Hematopoietic multipotent progenitor cell treated with erythropoietin and hydrocortisone succinate and interleukin-3 and kit ligand, for 6 days (in vitro differentiated cells): ENCODE measurements at places on chromosomes 6 and 20.
A peak's percentile ranks its signal among the peaks of the same experiment; 100 is the strongest.

DNA sequence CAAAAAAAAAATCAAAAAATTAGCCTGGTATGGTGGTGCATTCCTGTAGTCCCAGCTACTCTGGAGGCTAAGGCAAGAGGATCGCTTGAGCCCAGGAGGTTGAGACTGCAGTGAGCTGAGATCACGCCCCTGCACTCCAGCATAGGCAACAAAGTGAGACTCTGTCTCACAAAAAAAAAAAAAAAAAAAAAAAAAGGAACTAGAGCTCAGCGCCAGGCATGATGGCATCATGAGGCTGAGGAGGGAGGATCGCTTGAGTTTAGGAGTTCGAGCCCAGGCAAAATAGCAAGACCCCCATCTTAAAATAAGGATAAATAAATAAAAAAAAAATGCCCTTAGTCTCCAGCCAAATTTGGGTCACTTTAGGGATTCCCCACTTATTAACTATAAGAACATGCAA lies 40.4 kb upstream of the PIM1 start:
- no peak for DNase-seq

DNA sequence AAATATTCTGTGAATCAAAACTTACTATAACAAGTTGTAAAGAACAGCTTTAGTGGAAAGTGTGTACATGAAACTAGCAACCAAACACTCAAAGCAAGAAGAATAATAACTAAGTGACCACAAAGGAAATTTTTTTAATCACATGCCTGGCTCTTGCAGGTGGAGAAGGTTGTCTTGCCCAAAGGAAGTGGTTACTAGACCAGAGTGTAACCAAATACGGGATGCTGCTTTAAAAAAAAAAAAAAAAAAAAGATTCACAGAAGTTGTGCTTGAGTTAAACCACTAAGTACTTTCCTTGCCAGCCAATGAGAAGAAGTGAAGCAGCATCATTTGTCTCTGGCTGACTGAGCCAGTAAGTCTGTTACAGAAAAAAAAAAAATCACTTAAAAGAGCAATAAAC lies 19.1 kb upstream of the HLA-DQB1 start:
- peak; percentile 38 for DNase-seq

- DNase-seq: no peak
Observed at GRCh38 chr6:115441651-115442050, 619.0 kb downstream of the FRK start.

- DNase-seq: no peak
Observed at GRCh38 chr6:146850238-146850896, 251.6 kb downstream of the ADGB start.

DNA sequence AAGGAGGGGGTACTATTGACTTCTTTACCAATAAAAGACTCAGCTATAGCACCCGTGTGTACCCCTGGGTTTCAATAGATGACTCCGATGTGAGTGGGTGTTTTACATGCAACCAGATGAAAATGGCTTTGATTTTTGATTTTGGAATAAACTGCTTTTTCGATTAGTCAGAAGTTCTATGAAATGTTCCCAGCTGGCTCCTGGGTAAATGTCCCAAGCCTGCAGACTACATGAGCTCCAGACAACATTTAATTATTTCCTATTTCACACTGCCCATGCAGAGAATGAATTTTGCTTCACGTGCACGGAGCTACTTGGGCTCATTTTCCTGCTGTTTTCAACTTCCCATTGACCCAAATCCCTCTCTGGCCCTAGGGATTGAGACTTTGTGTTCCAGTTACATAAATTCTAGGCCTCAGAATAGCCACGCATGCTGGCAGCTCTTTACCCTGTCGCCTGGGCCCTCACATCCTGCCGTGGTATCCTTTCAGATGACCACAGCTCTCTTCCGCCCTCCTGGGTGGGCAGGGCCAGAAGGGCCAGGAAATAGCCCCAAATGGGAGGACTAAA lies 59.7 kb downstream of the GPR6 start:
- no peak for DNase-seq

- DNase-seq: peak; percentile 60
Observed at GRCh38 chr20:10508468-10509251, 73.6 kb downstream of the SLX4IP start.

DNA sequence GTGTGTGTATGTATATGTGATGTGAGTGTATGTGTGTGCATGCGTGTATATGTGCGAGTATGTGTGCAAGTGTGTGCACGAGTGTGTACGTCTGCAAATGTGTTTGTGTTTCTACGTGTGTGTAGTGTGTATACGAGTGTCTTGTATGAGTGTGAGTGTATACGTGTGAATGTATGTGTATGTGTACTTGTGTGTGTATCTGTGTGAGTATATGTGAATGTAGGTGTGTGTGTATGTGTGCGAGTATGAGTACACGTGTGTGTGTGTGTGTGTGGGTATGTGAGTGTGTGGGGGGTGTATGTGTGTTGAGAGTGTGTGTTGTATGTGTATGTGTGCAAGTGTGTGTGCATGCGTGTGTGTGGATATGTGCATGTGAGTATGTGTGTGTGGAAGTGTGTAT lies 602.0 kb upstream of the CDH4 start:
- no peak for DNase-seq

DNA sequence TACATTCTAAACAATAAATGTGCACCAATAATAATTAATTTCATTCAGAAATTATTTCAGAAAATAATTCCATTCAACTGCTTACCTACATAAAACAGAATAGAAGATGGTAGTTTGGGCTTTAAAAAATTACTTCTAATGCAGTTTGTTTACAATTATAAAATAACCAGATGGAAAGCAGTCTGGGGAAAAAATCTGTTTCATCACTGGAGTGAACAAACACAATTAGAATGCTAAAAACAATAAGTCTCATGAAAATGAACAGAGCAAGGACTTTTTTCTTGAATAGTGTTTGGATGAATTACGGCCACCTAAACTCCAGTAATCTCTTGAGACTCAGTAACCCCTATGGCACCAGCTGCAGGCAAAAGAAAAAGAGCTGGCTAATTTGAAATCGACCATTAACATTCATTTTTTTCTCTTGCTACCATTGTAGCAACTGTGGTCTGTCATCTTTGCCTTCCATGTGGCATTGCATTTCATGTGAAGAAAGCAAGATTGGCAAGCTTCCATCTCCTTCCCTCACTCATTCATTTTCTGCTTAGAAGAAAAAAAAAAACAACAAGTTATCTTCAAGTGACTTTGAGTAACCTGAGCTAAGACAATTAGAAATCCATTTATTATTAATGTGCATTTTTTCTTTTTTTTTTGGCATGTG lies 88.4 kb upstream of the CEP85L start:
- DNase-seq: peak; percentile 61

DNA sequence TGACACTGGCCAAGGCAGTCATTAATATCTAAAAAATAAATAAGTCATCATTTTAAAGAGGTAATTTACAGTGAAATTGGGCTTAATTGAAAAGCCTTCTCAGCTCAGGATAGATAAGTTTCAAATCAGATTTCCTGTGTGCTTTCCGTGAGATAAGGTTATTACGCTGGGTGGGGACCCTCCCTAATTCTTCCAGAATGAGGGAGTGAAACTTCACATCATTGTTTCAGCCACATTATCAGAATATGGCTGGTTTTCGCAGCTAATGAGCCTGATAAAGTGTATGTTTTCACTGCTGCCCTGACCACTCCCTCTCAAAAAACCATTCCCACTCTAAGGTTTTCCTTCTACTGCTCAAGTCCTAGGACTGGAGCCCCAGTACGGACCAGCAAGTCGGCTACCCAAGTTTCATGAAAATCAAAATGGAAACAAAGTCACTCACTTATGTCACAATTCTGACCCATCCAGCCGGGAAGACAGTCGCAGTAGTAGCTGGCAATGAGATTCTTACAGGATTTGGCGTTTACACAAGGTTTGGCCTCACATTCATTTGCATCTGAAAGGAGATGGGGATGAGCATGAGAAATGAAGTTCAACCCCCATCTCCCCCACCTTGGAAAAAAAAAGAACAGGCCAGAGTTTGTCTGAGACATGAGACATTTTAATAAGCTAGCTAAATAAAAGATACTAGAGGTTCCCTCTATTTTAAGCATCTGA lies 24.6 kb downstream of the JAG1 start:
- no peak for DNase-seq

DNA sequence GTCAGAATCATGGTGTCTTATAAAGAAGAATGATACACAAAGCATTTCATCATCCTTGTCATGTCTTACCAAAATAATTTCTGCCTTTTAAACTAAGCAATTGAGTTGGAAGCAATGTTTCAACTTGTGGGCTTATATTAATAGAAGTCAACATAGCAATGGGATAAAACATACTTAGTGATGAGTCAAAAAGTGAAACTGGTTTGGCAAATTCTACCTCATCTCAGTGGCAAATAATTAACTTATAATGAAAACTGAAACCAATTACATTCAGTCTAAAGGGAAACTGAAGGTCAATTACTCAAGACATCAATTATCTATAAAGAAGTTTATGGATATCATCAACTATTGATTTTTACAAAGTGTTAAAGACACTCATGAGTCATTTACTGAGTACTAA lies 463.8 kb downstream of the BMP2 start:
- no peak for DNase-seq

- no peak for DNase-seq
Observed at GRCh38 chr20:8438748-8439147, 306.7 kb downstream of the PLCB1 start.

- DNase-seq: no peak
Observed at GRCh38 chr6:136772685-136773472, 19.4 kb downstream of the MAP3K5 start.

- DNase-seq: no peak
Observed at GRCh38 chr6:134199848-134200606, 117.9 kb downstream of the SGK1 start.

GRCh38 chr6:39228992-39229767 lies at the start of gene KCNK5:
TSS of gene KCNK5 (minus strand) at chr6:39229475. CDS start at chr6:39229111, 364 bp downstream.
- DNase-seq: peak; percentile 96

GRCh38 chr6:12348530-12349511 lies 58.7 kb downstream of the EDN1 start:
- DNase-seq: no peak

- no peak for DNase-seq
Observed at GRCh38 chr6:24643920-24644319, 2.1 kb downstream of the KIAA0319 start.

- no peak for DNase-seq
Observed at GRCh38 chr6:107344383-107344782, 115.0 kb downstream of the PDSS2 start.

GRCh38 chr6:158564243-158565121 lies 4.6 kb downstream of the TMEM181 start:
- DNase-seq: no peak

GRCh38 chr6:141029908-141030307 lies 1102.8 kb upstream of the GJE1 start:
- no peak for DNase-seq

GRCh38 chr6:122730775-122731386 lies 48.6 kb upstream of the FABP7 start:
- DNase-seq: peak; percentile 73

DNA sequence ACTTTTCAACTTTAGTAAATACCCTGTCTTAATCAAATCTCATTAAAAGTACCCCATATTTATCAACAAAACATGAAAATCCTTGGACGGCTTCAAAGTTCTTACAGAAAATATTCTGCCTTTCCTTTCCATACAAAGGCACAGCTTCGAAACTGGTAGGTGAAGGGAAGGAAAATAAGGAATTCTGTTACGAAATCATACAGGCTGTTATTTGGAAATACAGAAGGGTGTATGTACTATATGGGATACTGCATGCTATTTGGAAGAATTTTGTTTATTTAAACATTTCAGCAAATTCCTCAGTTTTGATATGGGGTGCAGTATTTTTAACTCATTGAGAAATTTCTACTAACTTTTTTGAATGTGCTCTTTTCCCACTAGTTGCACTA lies 138.4 kb upstream of the BTN3A2 start:
- no peak for DNase-seq

DNA sequence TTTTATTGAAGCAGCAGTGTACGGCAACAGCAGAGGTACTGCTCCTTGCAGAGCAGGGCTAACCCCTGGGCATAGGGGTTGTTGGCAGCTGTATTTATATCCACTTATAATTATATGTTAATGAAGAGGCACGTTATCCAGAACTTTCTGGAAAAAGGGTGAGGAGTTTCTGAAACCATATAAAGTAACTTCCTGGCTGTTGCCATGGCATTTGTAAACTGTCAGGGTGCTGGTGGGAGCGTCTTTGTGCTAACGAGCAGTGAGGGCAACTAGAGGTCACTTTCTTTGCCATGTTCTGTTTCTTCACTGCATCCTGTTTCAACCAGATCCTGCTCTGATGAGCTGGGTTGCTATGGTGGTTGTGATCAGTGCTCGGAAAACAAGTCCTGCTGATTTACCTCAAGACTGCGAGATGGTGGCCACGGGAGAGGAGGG lies 11.1 kb upstream of the ARFGEF2 start:
- DNase-seq: no peak

GRCh38 chr6:111550953-111551352 lies 54.7 kb downstream of the TRAF3IP2 start:
- DNase-seq: no peak

DNA sequence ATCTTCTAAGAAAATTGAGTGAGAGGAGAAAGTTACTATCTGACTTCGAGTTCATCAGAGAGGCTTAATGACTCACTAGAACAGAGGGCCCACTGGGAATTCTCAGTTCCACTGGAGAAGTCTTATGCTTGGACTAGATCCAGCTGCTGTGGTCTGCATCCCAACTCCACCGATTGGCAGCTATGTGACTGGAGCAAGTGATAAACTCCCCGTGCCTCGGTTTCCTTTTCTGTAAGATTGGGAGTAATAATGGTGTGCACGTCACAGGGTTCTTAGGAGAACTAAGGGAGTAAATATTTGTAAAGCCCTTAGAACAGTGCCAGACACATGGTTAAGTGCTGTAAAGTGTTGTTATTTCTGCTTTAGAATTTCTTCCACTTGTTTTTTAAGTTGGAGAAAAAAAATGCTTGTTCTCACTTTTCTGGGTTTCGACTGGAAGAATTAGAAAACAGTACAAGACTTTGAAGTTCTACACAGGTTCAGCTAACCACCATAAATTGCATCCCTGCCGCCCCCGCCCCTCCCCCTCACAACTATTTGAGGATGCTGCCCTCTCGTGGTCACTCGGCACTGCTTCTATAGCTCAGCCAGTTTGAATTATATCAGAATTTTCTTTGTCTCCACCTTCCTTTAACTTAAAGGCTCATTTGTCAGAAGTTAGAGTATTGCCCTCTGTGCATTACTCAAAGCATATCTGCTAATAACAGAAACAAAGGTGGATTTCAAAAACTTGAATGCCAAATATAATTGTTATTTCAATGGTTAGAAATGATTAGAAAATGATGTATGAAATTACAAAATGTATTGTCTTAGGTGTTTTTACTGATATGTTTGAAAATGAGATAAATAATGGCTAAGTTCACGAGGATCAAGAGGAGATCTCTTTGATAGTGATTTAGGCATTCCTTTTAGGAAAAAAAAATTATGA lies 95.0 kb upstream of the IFNGR1 start:
- peak; percentile 89 for DNase-seq

GRCh38 chr20:14924433-14924832 lies 587.0 kb upstream of the FLRT3 start:
- no peak for DNase-seq

GRCh38 chr6:75091467-75092190 lies 114.2 kb downstream of the COL12A1 start:
- DNase-seq: no peak

DNA sequence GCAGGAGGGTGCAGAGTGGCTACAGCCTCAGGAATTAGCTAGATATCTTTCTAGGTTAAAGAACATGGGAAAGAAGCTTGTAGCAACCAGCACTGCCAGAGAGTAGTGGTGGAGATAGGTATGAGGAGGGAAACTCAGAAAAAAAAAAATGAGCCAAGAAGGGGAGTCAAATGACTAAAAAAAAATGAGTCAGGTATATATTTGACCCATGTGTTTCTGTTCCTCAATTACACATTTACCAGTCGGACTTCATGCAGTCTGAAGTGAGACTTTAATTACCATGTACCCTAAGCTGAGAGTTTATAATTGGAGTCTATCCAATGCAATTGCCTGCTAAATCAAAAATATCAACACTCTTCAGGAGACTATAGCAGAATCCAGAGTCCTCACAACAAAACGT lies 964.6 kb downstream of the HACE1 start:
- DNase-seq: no peak
